Central memory CD4-positive, alpha-beta T cell (primary cell): ENCODE measurements at places on chromosomes 1 and 21.

DNA sequence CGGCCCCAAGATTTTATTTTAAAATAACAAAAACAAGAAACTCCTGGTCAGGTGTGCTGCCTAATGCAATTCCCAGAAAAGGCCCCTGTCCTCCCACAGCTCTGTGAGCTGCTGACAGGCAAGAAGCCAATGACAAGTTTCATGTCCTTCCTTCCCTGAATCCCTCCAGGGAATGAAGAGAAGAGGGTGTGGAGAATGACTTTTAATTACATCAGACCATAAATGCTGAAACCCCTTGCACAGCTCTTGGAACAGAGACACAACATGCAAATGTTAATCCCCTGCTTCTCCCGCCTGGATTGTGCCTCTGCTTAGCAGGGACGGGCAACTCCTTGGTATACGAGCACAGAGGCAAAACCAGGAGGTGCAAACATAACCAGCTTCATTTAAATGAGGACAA lies 228.1 kb upstream of the CAMK1G start:
- DNase-seq, result no peak

DNA sequence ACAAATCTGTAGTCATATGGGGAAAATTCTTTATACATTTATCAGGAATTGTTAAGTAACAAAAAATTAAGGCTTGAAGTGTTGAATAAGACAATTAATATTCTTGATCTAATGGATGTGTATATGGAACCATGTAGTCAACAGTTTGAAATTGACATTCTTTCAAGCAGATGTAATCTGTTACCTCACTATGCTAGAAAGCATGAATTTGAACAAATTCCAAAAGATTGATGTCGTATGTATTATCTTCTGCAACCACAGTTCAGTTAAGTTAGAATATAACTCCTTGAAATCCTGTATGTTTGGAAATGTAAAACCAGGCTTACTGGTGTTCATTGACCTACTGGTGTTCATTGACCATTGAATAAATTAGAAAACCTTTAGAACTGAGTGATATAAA lies 16.1 kb downstream of the CCDC18 start:
- DNase-seq, result no peak

DNA sequence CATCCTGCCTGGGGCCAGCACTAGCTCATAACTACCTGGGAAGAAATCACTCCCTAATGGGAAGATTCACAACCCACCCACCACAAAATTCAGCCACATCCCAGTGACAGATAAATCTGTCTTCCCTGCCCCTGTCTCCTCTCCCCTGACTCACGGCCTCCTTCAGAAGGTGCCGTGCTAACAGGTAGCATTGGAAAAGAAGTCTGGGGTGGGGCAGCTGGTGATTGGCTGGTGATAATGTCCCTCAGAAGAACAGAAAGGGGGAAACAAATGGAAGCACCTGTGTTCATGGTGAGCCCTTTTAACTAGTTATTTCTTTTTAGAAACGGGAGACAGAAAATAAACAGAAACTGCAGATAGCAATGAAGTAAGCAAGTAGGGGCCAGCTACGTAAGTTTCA lies 29.1 kb downstream of the ITPKB start:
- DNase-seq, result no peak

GRCh38 chr1:204274446-204274845 lies 60.7 kb upstream of the GOLT1A start:
- no peak for DNase-seq

GRCh38 chr21:25080661-25081060 lies 526.6 kb downstream of the MRPL39 start:
- DNase-seq, result no peak

DNA sequence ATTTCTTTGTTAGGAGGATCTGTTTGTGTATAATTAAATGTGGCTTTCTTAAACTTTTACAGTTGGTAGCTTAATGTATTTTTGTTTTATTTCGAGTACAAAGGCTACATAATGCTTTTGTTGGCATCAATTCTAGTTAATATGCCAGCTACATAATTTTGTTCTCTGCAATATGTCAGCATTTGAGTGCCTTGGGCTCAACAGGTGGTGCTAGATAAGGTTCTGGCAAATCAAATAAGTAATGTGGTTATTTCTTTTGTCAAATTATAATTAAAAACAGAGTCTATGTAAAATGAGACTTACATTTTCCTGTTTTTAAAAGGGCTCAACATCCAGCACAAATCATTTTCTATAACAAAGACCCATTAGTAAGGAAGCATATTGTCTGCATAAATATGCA lies 410.6 kb upstream of the NR5A2 start:
- no peak for DNase-seq

DNA sequence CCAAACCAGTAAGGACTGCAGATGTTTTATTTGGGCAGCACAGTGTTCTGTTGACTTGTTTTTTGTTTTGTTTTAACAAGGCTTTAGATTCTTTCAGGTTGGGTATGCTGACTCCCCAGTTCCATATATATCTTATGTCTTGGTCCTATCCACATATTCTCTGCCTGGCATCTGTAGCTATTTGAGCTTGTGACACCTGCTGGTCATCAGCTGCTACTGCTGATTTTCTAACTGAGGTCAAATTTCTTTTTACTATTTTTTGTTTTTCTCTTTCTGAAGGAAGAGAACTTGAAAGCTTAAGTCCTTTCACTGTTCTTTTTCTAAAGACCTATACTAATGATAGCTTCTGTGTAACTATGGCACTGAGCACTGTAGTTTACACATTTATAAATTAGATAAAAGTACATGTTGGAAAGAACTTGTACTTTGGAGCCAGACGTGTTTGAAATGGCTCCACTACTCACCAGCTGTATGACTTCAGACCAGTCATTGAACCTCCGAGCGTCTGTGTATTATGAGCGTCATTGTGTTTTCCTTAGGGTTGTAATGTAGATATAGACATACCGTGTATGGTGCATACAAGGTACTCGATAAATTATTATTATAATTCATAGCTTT lies 109.4 kb downstream of the NRDC start:
- DNase-seq, result peak; percentile 20

DNA sequence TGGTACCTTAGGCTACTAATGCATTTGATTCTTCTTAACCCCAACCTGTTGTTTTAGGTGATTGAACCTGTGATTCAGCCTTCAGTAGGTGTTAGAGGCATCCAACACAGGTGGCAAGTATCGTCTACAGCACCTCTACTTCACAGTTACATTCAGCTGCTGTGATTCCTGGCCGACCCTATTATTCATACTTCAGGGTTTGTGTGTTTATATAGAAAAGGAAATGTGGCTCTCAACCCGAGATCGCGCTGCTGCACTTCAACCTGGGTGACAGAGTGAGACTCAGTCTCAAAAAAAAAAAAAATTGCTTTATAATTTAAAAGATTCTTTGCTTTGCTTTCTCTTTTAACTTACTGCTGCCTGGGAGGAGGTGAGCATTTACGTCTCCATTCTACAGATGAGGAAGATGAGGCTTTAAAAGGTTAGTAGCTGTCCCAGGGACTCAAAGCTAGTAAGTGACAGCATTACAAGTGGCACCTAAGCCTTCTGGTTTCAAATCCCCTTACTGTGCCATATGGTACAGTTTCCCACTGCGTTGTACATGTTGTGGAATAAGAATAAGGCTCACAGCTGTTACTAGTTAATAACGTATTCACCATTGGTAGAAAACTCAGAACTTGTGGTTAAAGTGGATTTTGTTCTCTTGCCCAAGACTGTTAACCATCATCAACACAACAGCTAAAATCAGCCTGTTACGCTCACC lies 9.9 kb upstream of the GPR25 start:
- peak; percentile 29 for DNase-seq

GRCh38 chr1:224617410-224618355 lies 1.6 kb downstream of the CNIH3 start:
- DNase-seq, result no peak
